ENCODE measurements at places on chromosomes 1 and 21.

GRCh38 chr1:36965275-36966159 lies 68.8 kb downstream of the GRIK3 start:
- peak; percentile 75 for DNase-seq

GRCh38 chr1:230173187-230173975 lies 106.3 kb downstream of the GALNT2 start:
- no peak for DNase-seq

DNA sequence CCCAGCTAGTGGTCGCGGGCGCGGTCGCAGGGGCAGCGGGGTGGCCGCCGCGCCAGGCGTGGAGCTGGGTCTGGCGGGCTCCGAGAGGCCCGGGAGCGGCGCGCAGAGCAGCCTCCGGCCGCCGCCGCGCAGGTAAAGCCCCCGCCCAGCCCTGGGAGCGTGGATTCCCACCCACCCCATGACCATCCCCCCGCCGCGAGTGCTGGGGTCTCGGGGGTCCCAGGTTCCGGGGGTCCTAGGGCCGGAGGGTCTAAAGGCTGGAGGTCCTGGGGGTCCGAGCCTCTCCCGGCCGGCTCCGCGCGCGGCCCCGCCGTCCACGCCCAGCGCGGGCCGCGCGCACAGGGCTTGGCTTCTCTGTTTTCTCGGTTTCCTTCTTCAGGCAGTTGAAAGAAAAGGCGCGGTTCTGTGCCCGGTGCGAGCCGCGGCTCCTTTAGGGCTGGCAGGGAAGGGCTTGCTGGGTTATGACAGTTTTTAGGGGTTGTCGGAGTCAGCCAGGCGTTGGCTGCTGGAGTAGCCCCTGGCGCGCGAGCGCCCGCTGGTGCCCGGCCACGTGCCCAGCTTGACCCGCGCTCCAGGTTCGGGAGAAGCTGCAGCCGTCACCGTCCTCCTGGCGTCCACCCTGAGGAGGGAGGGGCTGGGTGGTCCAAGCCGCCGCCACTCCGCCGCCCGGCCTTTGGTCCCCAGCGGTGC lies 359 bp downstream of the LRRC3 start:
- DNase-seq: peak; percentile 64

DNA sequence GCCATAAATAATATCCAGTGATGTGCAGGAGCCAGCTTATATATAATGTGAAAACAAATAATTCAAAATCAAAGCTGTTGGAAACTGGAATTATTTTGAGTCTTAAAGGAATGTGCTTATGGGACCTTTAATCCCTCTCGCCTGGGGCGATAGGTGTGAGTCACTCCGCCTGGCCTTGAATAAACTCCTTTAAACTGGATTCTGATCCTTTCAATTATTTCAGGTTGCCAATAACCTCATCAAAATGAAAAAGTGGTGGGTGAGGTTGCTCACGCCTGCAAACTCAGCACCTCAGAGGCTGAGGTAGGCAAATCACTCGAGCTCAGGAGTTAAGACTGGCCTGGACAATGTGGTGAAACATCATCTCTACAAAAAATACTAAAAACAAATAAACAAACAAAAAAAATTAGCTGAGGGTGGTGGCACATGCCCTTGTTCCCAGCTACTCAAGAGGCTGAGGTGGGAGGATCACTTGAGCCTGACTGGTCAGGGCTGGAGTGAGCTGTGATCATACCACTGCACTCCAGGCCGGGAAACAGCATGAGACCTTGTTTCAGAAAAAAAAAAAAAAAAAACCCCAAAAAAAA lies 11.4 kb upstream of the SLC2A5 start:
- no peak for DNase-seq

- no peak for DNase-seq
These were observed 30.1 kb upstream of the EPS15 start for GRCh38 chr1:51549016-51549619.

- DNase-seq: peak; percentile 51
These were observed 25.5 kb downstream of the CAPN9 start for GRCh38 chr1:230772457-230773395.

DNA sequence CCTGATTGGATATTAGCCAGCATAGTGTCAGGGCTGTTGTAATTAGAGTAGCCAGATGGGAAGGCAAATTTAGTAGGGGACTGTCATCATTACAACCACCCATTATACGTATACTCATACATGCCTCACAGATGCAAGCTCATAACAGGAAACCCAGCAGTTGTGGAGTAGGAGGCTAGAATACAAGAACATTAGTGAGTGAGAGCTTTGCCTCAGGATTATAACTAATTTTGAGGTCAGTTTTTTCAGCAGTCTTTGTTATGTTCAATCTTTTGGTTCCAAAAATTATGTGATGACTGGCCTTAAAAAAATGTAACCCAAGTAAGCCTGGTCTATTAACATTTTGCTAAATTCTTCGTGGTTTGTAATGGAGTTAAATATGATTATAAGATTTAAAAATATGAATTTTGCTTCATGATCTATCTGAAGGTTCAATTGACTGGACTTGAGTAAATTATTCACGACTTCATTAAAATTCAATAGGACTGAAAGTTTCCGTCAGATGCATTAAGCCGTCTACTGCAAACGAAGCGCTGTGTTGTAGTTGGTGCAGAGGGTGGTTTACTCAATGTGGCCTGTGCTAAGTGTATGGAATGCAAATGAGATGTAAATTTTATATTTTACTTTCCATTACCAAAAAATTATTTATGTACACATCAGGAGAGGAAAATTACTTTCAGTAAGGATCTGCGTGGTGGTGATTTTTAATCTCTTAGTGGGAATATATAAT lies 48.8 kb downstream of the KCNK1 start:
- no peak for DNase-seq

- no peak for DNase-seq
These were observed 2.3 kb downstream of the H3-3A start for GRCh38 chr1:226064816-226065248.

GRCh38 chr1:151852733-151853132 lies 779 bp downstream of the THEM5 start:
- no peak for DNase-seq

GRCh38 chr1:91501971-91502671 lies 1.5 kb downstream of the CDC7 start:
- DNase-seq: no peak

DNA sequence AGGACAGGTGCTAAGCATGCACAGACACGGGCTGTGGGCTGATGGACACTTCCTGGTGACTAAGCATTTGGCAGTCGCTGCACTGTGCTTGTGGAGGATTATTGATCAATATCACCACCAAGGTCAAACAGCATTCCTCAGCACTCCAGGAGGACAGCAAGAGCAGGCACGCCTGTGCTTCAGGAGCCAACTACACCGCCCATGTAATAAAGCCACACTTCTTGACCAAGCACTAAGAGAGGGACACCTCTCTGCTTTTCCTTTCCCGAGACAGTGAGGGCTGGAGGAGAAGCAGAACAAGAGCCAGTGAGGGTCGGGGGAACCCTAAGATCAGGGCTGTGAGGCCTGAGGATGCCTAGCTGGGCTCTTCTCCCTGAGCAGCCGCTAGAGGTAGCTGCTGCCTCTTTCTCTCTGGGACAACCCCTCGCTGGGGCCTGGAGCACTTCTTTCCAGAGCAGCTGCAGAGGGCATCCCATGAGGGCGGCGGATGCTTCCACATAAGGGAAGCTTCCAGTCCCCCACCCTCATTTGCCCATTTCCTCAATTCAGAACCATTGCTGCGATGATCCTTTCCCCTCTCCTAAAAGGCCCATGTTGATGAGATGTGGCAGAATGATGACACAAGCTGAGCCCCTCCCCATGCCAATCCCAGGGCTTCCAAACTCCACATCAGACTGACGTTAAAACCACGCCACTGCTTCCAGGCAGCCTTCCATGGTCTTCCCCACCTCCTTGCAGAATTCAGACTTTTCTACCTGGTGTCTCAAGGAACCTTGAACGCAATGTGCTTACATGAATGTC lies 19.1 kb downstream of the RAB7B start:
- DNase-seq: peak; percentile 90

- no peak for DNase-seq
These were observed 26.5 kb downstream of the RIPPLY3 start for GRCh38 chr21:37032877-37033471.

- DNase-seq: no peak
These were observed 69.6 kb upstream of the KRTAP19-8 start for GRCh38 chr21:31107871-31108270.

DNA sequence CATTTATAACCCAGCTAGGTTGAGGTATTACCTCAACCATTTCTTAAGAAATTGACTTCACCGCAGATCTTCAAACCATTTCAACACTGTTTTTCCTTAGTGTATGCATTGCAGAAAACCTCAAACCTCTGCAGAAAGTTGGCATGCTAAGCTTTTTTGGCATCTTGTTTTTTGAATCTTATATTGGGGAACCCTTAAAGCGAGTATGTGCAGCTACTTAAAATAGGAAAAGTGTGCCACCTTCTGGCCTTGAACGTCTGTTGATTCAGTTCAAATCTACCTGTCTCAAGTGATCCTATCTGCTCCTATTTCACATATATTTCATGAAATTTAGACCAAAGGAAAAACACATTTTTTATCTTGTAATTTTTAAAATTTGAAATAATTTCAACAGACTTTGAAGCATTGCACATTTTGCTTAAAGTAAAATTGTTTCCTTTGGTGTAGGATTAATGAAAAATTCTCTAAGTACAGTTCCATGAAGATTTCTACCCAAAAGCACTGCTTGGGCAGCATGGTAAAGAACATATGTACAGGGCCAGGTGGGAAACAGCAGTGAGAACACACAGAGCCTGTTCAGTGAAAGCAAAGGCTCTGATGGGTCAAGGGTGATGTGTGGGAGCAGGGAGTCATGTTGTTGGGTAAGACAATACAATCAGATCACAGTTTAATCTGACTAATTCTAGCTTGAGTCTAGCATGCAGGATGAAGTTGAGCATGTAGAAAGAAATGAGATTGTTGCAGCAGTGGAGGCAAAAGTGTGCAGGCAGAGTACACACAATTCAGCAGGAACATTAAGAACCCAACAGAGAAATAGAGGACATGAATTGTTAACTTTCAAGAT lies 17.2 kb downstream of the HENMT1 start:
- peak; percentile 32 for DNase-seq

GRCh38 chr1:245458761-245459174 lies 304.0 kb downstream of the KIF26B start:
- DNase-seq: no peak

GRCh38 chr1:15410884-15411245 lies 1.2 kb downstream of the EFHD2 start:
- no peak for DNase-seq

DNA sequence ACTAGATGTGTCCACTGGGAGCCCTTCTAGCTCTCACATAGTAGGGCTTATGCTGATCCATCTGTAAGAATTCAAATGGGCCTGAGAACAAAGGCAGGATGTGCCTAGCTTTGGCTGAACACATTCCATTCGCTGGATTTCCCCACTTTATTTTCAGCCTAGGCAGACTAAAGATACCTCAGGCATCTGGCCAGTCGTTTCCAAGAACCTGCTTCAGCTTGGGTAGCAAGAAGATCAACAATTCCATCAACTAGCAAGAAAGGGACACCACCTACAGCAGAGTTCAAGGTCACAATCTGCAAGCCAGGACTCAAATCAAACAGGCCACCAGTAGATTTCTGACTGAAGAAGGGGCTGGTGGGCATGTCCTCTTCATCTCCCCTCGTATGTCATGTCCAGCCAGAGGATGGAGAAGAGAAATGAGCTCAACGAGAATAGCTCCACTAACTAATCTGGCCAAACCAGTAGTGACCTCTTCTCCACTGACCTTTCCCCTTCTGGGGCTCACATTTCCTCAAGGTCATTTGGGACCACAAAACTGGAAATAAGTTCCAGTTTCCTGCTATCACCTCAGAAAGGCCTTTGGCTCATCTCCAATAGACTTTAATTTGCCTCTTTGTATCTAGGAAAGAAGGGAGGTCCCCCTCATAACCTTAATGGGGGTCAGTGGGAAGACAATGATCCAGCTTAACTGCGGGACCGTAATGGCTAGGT lies 14.2 kb downstream of the TXNIP start:
- DNase-seq: no peak

DNA sequence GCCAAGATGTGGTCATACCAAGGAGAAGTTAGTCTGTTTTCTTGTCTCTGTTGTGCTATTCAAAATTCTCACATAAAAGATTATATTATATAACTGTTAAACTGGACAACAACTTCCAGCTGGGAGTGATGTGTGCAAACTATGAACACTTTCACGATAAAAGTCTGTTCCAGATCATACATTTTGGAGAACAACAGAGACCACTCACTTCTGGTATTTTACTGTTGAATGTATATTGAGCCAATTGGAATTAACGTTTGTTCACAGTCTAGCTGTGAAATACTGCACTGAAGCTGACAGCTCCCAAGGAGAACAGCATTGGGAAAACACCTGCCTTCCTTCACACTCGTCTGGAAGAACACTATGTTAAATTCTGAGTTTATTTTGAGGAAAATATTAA lies 860 bp upstream of the SHCBP1L start:
- DNase-seq: no peak

DNA sequence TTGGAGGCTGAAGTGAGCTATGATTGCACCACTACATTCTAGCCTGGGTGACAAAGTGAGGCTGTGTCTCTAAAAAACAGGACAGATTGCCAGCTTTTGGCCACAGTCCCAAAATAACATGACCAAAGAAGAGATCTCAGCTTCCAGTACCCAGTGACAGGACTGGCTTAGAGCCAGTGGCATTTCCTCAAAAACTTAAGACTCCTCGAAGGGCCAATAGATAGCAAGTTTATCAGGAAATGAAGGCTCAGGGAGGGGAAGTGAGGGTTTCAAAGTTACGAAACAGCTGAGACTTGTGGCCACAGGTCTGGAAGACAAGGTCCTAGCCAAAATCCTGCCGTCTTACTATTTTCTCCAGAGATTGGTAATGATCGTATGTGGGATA lies 6.3 kb upstream of the TMEM39B start:
- no peak for DNase-seq

DNA sequence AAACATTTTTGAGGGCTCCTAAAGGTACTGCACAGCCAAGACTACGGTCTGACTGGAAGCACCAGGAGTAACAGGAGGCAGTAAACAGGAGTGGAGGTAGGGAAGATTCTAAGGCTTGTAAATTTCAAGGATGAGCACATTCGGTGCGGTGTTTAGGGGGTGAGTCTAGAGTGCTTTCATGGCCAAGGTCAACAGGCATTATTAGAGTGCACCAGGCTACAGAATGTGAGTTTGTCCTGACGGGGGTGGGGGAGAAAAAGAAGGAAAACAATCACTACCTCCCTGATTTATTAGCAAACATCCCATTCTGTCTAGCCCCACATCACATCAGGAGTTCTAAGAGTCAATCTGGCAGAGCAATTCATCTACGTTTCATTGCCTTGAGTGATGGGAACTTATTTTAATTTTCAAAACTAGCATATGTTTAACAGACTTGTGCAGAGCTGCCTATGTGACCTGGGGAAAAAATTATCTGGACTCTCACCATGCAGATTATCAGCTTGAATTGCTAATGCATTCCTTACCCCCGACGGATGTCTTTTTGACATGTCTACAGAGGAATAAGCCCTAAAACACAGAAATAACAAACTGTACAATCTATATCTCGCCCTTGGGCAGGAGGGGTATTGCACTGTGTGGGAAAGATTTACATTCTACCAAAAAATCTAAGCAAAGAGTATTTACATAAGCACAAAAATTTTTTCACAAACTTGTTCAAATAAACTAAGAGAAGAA lies 45.0 kb downstream of the APP start:
- DNase-seq: no peak

GRCh38 chr1:241972703-241973369 lies 15.3 kb downstream of the BECN2 start:
- DNase-seq: peak; percentile 21
